ENCODE measurements at places on chromosomes 16 and 17.

- no peak for DNase-seq
Observed at GRCh38 chr16:7083096-7083495, 249.5 kb upstream of the RBFOX1 start.

DNA sequence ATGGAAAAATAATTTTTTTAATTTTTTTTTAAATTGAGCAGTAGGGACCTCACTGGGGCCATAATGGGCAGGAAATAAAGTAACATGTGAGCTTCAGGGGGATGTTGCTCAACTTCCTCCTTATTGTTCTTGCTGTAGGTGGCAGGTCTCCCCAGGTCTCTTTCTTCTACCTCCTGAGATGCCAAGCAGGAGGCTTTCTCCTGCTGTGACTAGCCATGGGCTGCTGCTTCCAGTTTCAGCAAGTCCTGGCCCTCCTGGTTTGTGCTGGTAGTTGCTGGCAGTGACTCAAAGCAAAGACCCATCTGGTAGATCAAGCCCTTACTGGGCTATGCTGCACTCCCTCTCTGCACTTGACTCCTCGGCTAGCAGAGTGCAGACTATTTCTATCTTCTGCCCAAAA, 2.3 kb downstream of the DPEP2NB start:
- DNase-seq, result peak; percentile 24

DNA sequence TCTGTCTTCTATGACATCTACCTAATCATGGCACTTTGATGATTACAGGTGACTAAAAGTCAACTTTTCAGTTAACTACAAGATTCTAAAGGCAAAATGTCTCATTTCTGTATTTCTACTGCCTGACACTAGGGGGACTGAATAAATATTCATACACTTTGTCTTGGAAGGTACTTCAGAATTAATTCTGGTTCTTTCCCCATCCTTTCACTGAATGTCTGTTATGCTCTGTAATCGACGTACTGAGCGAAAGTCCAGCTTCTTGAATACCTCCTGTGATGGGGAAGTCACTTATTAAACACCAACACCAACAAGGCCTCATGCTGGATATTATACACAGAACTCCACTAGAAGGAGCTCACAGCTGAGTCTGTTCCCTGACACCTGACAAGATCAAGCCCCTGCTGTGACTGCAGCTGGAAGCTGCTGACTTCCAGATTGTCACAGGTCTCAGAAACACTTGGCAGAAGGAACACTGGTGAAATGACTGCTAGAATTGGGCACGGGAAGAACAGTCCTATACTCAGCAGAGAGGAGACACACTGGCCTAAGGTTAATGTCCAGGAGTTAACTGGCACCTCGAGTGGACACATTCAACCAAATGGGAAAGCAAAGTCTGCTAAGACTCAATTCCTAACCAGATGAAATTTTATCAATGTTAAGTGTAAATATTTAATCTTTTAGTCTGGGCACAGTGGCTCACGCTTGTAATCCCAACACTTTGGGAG, 31.9 kb downstream of the CMC2 start:
- DNase-seq, result peak; percentile 21

GRCh38 chr17:80242505-80242904, 18.1 kb upstream of the RNF213 start:
- no peak for DNase-seq

- no peak for DNase-seq
Observed at GRCh38 chr17:57477522-57478362, 221.4 kb downstream of the MSI2 start.

GRCh38 chr16:87854907-87855683, 14.2 kb downstream of the SLC7A5 start:
- no peak for DNase-seq

GRCh38 chr17:83132251-83133081, 53.1 kb downstream of the METRNL start:
- DNase-seq, result no peak

- DNase-seq, result no peak
Observed at GRCh38 chr16:53971616-53972015, 267.7 kb downstream of the FTO start.
